Motor neuron (in vitro differentiated cells): ENCODE measurements at places on chromosomes 12 and 14. TPM values are rescaled to one million over a fixed set of nuclear protein-coding genes. Genes with fewer than 3 reads are reported as not detected.

GRCh38 chr12:32302218-32303173 is 96.9 kb upstream of the FGD4 start:
- peak; percentile 47 for ATAC-seq

- ATAC-seq, result no peak
These were observed 341.3 kb downstream of the SLC16A7 start for GRCh38 chr12:59937148-59937547.

Gene KLRK1
- 1.6 and 1.9 TPM in 2 replicates for total RNA-seq

DNA sequence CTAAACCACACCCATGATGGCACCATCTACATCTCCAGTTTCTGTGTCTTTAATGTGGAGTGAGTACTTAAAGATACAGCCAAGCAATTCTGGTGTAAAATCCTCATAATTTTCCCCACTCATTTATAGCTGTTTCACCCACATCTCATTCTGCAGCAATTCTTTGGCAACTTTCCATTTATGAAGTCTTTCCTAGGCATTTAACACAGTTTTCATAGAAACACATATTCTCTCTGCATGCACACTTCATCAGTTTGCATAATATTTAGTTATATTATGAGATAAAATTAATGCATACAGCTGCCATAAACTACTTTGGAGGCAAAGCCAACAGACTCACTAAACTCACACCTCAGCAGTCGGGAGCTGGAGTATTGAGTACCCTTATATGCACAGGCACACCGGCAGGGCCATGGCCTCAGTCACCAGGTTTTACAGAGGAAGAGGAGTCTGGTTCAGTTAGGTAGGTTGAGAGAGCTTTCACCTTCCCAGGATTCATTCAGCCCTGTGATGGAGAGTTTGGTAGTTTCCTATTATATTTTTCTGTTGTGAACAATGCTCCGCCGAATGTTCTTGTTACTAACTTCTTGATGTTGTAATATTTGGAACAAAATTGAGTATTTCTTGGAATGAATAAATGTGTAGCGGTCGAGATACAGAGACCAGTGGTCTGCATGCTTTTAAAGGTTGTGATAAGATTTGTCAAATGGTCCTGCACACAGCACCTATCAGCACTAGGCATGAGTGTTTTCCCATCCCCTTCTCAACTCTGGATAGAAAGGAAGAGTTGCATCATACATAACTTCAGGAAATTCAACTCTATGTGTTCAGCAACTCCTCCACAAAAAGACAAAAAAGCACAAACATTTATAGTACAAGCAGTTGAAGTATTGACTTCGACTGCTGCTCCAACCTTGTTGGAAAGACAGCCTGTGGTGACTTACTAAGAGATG is 123.5 kb downstream of the TTC8 start:
- no peak for ATAC-seq

DNA sequence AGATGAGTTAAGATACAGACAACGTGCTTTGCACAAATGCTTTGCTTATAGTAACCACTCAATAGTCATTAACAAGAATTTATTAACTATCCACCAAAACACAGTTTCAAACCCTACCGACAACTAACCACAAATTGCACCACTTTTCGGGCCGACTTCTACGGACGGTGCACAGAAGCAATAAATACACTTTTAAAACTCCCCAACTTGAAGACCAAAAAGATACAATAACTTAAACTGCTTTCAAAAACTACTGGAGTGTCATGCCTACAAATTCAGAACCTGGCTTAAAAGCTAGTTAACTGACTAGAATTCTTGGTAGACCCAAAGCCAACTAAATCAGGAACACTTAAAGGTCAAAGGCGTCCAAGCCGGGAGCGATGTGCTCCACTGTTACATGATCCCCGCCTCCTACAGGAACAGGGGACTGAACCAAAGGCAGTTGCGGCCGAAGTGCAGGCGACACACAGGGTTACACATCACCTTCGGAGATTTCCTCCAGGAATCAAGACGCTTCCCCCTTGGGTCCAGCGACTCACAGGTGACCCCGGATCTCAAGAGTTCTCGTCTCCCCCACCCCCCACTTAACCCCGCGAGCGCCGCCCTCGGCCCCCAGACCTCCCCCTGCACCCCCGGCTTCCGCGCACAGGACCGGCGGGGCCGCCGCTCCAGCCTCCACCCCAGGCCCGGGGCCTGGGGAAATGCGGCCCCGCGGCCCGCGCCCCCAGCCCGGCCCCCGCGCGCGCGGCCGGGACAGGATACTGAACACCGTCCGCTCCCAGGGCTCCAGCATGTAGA is 507 bp downstream of the SPTSSA start:
- peak; percentile 23 for ATAC-seq
